ENCODE measurements at places on chromosomes 2 and 18. TPM values are rescaled to one million over a fixed set of nuclear protein-coding genes. Genes with fewer than 3 reads are reported as not detected.
A peak's percentile ranks its signal among the peaks of the same experiment; 100 is the strongest.

GRCh38 chr18:79275461-79275860, 120.3 kb upstream of the NFATC1 start:
- DNase-seq = no peak

GRCh38 chr2:173087214-173087581, 11.6 kb downstream of the MAP3K20 start:
- no peak for DNase-seq

DNA sequence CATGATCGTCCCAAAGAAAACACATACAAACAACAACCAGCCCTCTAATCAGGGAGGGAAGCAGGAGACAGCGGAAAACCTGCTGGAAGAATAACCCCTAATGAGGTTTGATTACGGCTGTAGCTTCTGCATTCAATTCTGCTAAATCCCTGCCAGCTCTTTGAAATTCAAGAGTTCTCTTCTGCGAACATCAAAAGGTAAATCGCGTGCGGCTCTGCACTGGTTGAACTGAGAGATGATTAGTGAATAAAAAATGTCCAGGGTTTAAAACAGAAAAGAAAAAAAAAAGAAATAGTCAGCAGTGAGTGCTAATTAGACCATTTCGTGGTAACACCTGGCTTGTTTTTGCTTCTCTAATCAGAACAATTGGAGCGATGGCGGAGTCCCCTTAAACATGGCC, 153.0 kb upstream of the CAPN13 start:
- no peak for DNase-seq

DNA sequence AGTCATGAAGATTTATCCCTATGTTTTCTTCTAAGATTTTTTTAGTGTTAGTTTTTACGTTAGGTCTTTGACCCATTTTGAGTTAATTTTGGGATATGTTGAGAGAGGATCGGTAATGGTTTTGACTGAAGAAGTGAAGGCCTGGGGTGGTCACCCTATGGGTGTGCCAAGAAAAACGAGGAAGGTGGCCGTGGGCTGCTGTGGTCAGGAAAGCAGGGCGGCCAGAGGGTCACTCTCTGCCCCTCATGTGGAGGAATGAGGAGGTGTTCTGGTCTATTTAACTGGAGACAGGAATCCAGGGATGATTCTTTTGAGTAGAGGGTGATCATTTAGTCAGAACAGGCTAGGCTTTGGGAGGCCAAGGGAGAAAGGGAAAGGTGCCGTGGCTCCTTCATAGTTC, 50.7 kb downstream of the MYO7B start:
- DNase-seq = no peak

GRCh38 chr2:20353241-20353992, 2.8 kb upstream of the PUM2 start:
- no peak for DNase-seq

- DNase-seq = peak; percentile 44
These were observed 82.5 kb downstream of the SPRED2 start for GRCh38 chr2:65349863-65350262.

DNA sequence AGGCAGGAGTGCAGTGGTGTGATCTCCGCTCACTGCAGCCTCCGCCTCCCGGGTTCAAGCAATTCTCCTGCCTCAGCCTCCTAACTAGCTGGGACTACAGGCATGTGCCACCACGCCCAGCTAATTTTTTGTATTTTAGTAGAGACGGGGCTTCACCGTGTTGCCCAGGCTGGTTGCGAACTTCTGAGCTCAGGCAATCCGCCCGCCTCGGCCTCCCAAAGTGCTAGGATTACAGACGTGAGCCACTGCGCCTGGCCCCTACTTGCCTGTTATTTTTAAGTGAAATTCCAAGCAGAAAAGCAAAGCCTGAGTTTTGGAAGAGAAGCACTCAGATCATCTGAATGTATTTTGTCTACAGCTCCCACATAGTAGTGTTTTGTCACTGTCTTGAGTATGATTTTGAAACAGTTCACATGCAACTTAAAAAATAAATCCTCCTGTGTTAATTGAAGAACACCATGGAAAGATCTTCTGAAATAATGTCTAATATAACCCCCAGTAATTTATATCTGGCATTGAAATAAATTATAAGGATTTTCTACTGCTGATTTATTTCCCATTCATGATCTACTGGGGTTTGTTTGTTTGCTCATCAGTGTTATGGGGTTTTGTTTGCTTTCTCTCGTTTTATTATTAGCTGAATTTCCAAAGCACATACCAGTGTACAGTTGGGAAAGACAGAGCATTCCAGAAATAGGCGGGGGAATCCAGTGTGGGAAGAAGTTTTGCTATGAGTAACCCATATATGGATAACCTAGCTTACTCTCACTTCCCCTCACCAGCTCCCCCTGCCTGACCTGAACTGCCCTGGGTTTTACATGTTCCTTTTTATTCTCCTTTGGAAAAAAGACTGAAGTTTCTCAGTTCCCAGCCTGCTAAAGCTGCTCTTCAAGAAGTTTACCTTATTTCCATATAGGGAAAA, 80.1 kb upstream of the MAP3K20 start:
- DNase-seq = peak; percentile 60

DNA sequence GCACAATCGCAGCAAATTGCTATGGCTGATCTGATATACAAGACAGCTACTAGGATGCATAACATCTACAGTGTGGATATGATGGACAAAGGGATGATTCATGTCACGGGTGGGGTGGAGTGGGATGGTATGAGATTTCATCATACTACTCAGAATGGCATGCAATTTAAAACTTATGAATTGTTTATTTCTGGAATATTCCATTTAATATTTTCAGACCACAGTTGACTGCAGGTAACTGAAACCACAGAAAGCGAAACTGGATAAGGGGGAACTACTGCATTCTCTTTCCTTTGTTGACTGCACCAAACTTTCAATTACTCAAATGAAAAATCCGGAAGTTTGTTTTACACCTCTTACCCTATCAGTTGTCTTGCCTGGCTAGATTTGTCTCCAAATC, 94.4 kb upstream of the NEUROD1 start:
- no peak for DNase-seq

DNA sequence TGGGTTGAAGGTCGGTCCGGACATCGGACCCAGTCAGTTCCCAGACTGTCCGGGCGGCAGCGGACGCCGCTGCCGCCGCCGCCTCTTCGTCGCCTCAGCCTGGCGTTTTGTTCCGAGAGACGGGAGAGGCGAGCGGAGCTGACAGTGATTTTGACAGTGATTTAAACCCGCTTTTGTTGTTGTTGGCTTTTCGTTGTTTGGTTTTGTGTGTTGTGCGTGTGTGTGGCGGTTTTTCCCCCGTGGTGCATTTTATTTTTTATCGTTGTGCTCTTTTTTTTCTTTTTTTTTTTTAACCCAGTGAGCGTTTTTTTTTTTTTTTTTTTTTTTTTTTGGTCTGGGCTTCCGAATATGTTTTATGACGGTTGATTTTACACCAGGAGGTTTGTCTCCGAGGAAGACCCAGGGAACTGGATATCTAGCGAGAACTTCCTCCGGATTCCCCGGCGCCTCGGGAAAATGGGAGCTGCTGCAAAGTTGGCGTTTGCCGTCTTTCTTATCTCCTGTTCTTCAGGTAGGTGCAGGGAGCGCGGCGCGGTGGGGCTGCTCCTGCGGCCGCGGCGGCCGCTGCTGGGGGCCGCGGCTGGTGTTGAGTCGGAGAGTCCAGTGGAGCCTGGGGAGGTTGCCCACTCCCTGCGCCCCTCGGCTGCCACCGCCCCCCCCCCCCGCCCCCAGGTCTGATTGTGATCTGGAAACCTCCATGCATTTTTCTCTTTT, at the start of gene ACVR2A:
ACVR2A (plus strand) TSS at position 333 of the 714 bp plus-strand sequence; CDS start at position 457, 124 bp downstream.
- no peak for DNase-seq

GRCh38 chr2:72694715-72695496, 130.9 kb downstream of the EXOC6B start:
- DNase-seq = peak; percentile 13

DNA sequence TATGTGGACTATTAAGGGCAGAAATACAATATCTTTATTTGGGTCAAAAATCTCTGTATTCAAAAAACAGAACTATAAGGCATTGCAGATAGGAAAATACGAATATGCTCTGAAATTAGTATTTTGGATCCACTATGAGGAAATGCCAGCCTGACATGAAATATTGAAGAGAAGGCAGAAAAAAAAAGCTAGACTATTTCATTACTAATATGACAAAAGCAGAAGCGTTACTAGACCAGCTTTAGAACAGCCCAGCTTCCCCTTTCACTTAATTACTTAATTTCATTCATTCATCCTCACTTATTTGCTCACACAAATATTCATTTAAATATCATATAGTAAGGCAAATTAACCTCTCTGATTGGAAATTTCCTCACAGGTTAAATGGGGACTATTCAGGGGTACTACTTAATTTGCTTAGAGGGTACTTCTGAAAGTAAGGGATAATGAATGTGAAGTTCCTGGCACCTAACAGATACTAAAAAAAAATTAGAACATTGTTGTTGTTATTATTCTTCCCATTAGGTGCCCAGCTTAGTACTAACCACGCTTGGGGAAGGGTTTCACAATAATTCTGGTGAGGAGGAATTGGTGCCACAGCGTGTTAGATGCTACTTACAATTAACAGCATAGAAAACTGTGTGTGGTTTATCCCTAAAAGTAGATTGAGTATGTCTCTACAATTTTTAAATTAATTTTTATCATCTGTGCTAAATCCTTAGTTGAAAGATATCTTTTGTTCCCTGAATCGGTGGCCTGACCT, 71.1 kb upstream of the CTLA4 start:
- DNase-seq = no peak

DNA sequence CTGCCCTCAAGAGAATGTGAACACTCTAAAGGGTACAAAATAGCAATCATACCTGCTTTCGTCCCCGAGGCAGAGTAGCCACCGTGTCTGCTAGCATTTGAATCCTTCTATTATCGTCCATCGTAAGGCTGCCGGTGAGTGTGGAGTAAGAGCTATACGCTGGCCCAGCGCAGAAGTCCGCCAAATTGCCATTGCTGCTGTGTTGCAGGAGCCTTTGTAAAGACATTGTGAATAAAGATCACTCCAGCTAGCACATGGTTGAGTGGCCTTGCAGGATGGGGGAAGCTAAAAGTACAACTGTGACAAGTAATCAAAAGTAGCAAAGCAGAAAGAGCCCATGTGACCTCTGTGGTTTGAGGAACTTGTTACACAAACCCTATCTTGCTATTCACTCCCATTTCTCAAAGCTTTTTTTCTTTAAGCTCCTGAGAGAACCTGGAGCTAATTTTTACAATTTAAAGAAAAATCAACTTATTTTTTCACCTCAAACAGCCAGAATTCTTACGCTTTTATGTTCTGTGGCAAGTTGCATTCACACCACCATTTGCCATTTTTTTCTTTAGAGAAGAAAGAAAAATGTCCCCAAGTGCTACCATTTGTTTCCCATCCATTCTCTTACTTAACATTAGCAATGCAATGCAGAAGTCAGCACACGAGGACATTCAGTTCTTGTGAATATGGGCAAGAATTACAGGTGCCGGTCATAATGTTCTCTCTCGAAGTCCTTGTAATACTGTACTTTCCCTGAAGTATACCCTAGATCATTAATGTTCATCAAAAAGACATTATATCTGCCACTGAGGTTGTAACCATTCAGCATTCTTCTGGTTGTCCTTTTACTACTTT, at the start of gene CYTIP:
CYTIP (minus strand) TSS at position 295 of the 846 bp plus-strand sequence; CDS start at position 226, 69 bp downstream.
- no peak for DNase-seq

DNA sequence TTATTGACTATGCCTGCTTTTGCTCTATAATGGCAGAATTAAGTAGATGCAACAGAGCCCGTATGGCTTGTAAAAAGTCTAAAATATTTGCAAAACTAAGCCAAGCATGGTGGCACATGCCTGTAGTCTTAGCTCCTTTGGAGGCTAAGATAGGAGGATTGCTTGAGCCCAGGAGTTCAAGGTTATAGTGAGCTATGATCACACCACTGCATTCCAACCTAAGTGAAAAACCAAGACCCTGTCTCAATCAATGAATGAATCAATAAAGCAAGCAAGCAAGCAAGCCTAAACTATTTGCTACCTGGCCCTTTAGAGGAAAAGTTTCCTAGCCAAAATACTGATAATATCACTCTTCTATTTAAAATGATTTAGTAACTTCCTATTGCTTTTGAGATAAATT, 260.0 kb downstream of the OTX1 start:
- DNase-seq = no peak

DNA sequence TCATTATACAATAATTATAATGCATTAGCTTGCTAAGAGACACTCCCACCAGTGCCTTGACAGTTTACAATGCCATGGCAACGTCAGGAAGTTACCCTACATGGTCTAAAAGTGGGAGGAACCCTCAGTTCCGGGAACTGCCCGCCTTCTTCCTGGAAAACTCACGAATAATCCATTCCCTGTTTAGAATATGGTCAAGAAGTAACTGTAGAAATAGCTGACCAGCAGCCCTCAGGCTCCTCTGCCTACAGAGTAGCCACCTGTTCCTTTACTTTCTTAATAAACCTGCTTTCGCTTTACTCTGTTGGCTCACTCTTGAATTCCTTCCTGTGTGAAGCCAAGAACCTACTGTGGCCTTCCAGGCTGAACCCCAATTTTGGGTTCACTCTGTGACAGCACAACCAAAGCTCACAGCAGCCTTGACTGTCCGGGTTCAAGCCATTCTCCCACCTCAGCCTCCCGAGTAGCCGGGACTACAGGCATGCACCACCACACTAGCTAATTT, 20.0 kb upstream of the PTPN2 start:
- DNase-seq = no peak

- no peak for DNase-seq
These were observed 571.1 kb downstream of the TNS1 start for GRCh38 chr2:217431577-217432269.

DNA sequence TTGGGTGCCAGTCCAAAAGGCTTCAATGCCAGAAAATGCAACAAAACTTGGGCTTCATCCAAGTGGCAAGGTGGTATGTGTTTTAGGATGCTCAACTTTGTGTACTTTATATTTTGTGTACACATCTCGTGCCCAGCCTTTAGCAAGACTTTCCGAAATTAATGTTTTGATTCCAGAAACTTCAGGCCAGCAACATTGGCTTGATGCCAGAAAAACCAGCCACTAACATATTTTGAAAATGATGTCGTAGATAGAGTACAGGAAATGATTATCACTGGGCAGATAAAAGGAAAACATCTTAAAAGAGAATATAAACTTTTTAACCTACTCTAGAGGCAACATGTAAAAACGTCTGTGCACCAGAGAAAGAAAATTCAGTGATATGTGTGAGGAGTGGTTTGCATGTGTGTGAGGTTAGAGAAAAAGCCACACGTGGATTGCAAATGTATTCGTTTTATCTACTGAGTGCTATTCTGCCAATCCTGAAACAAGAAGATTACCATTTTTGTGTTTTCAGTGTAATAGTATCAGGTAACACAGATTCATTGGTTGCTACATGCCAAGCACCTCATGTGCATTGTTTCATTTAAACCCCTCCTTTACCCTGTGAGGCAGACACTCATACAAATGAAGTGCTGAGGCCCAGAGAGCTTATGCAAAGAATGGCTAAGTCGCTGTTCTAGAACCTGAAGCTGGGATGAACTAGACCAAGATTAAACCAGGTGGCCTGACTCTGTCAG, 264.8 kb downstream of the C1D start:
- DNase-seq = no peak

Gene MBOAT2
- total RNA-seq = 4.9 TPM

Gene COL5A2
- 188 TPM for total RNA-seq

Gene NXPH2
- total RNA-seq = not detected

Gene FZD7
- 0.35 TPM for total RNA-seq

Gene TMEM17
- 1.5 TPM for total RNA-seq

Gene FIGN
- 0.99 TPM for total RNA-seq

Data from pulmonary artery endothelial cell (primary cell).